ENCODE measurements at places on chromosomes 1 and 21. TPM values are rescaled to one million over a fixed set of nuclear protein-coding genes. Genes with fewer than 3 reads are reported as not detected.

DNA sequence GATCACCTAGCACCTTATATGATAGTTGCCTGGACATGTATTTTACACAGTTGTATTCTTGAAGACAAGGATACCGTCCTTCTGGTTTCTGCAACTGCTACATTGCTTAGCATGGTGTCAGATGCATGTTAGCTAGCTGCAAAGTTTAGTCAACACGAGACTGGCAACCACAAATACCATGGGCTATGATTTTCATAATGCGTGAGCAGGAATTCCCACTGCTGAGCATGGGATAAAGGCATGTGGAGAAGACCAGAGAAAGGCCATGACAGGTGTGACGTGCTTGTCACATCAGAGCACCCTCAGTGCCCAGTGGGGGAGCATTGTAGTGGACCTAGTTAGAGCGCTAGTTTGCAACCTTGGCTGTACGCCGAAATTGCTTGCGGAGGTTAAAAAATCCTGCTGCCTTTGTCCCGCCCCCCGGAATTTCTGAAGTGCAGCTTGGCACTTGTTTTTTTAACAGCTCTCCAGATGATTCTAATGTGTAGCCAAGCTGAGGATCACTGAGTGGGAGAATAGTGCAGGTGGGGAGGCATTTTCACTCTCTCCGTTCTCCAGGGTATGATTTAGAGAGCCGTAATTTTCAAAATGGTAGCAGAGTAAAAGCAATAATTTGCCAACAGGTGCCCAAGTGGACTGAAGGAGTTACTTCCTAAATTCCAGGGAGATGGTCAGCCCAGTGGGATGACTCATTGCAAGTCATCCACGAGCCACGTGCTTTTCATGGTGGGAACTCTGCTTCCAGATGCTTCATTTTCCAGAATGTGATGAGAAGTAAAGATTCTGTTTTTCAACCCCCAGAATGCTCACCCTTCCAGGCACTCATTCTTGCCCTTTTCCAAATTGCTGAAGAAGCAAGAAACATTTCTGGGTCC is 81.0 kb downstream of the CNIH3 start:
- H3K27ac ChIP-seq = no peak overlapping the region
- no peaks in the 10 kb centered on the region for H3K36me3 ChIP-seq
- no peak for DNase-seq
- H3K4me1 ChIP-seq = no peaks in the 10 kb centered on the region

DNA sequence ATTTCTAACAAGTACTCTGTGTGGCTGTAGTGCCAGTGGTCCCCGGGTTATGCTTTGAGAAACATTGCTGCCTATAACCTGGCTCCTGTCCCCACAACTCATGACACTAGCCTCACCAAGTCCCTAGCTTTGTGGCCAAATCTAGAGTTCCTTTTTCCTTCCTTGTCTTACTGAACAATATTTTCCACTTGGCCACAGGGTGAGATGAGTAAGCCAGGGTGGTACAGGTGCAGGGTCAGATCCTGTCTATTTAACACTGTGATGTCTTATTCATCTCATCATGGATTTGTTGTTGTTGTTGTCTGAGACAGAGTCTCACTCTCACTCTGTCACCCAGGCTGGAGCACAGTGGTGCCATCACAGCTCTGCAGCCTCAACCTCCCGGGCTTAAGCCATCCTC is 18.6 kb downstream of the ARMH1 start:
- no peak overlapping the region for H3K27ac ChIP-seq
- no peaks in the 10 kb centered on the region for H3K27me3 ChIP-seq
- no peaks in the 10 kb centered on the region for H3K4me1 ChIP-seq
- H3K4me3 ChIP-seq = no peak overlapping the region
- no peak for DNase-seq
- H3K36me3 ChIP-seq = no peaks in the 10 kb centered on the region

- no peak overlapping the region for H3K4me3 ChIP-seq
- H3K27me3 ChIP-seq = no peaks in the 10 kb centered on the region
- H3K4me1 ChIP-seq = no peaks in the 10 kb centered on the region
- no peak overlapping the region for H3K27ac ChIP-seq
These were observed 34.7 kb downstream of the LRRC8D start for GRCh38 chr1:89855413-89856123.

- no peaks in the 10 kb centered on the region for H3K4me1 ChIP-seq
- H3K36me3 ChIP-seq = no peaks in the 10 kb centered on the region
These were observed 505.8 kb downstream of the PLPP3 start for GRCh38 chr1:56073614-56074006.

- H3K4me3 ChIP-seq = no peak overlapping the region
- no peak overlapping the region for H3K27ac ChIP-seq
- no peaks in the 10 kb centered on the region for H3K4me1 ChIP-seq
- no peaks in the 10 kb centered on the region for H3K27me3 ChIP-seq
These were observed 55.1 kb downstream of the PRDX6 start for GRCh38 chr1:173532237-173532636.

DNA sequence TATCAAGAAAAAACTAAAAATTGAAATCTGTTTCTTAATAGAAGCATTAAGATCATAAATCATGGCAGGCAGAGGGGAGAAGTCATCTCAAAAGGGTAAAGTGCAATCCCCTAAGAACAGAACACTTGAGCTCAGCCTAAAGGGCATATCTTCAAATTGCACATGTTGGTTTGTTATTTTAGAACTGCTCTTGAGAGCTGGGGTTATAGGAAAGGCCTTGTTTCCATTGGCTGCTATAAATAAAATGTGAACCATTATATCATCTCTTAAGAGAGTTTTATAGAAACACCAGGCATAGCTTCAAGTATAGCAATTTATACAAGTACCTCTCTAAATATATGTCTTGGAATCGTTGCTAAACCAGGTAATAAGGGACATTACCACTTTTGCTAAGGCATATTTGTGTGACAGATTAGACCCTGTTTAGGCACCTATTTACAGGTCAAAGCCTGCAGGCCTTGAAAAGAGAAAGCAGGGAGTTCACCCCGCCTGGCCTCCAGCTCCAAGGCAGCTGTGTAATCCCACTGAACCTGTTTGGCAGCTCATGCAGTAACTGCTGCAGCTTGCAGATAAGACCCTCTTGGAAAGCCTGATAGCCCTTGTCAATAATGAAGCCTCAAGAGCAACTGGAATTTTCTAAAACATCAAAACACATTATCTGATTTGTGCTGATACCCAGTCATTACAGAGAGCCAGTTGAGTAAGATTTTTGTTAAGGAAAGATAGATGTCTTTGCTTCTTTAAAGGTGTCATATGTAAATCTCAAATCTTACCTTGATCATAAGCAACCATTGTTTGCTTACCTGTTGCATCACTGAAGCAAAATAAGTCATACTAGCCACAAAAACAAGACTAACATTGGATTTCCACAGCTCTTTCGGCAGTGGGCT is 24.2 kb upstream of the SYDE2 start:
- no peaks in the 10 kb centered on the region for H3K27me3 ChIP-seq
- H3K27ac ChIP-seq = peak overlapping the region; percentile 42
- H3K4me1 ChIP-seq = peaks cover 16% of the 10 kb centered on the region
- no peaks in the 10 kb centered on the region for H3K36me3 ChIP-seq
- peak; percentile 83 for DNase-seq
- H3K4me3 ChIP-seq = no peak overlapping the region

- H3K4me1 ChIP-seq = no peaks in the 10 kb centered on the region
- H3K36me3 ChIP-seq = peaks cover 96% of the 10 kb centered on the region
- no peaks in the 10 kb centered on the region for H3K27me3 ChIP-seq
- no peak overlapping the region for H3K4me3 ChIP-seq
- H3K27ac ChIP-seq = no peak overlapping the region
- no peak for DNase-seq
These were observed 18.8 kb upstream of the SRM start for GRCh38 chr1:11078631-11079030.

GRCh38 chr21:44011579-44012473 is at the start of gene TRAPPC10:
TRAPPC10 (plus strand) TSS chr21:44012309; CDS start chr21:44012494, 185 bp downstream.
- peak within 1 kb of the TSS; percentile 96 for H3K27ac ChIP-seq
- H3K4me3 ChIP-seq = peak within 1 kb of the TSS; percentile 97
- no peaks in the 10 kb centered on the region for H3K27me3 ChIP-seq
- H3K4me1 ChIP-seq = peaks cover 21% of the 10 kb centered on the region
- DNase-seq = peak; percentile 97

The MSH4 gene
- not detected for total RNA-seq

DNA sequence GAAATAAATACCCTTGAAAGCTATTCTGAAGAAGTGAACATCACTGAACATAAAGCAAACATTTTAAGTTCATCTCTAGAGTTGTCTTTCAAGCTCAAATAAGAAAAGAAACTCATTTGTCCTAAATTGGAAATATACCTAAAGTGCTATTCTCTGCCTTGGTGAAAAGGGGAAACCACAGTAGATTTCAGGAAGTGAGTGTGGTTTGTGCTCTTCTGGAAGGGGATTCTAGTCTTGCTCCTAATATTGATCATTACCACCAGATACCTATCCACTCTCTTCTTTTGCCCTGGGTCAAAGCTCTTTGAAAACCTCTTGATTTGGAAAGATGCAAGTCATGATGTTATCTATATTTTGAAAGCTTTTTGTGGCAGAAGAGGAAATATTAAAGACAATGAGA is 798.1 kb downstream of the ADGRL2 start:
- no peak overlapping the region for H3K27ac ChIP-seq
- H3K36me3 ChIP-seq = no peaks in the 10 kb centered on the region
- H3K4me1 ChIP-seq = no peaks in the 10 kb centered on the region
- no peaks in the 10 kb centered on the region for H3K27me3 ChIP-seq
- DNase-seq = no peak

DNA sequence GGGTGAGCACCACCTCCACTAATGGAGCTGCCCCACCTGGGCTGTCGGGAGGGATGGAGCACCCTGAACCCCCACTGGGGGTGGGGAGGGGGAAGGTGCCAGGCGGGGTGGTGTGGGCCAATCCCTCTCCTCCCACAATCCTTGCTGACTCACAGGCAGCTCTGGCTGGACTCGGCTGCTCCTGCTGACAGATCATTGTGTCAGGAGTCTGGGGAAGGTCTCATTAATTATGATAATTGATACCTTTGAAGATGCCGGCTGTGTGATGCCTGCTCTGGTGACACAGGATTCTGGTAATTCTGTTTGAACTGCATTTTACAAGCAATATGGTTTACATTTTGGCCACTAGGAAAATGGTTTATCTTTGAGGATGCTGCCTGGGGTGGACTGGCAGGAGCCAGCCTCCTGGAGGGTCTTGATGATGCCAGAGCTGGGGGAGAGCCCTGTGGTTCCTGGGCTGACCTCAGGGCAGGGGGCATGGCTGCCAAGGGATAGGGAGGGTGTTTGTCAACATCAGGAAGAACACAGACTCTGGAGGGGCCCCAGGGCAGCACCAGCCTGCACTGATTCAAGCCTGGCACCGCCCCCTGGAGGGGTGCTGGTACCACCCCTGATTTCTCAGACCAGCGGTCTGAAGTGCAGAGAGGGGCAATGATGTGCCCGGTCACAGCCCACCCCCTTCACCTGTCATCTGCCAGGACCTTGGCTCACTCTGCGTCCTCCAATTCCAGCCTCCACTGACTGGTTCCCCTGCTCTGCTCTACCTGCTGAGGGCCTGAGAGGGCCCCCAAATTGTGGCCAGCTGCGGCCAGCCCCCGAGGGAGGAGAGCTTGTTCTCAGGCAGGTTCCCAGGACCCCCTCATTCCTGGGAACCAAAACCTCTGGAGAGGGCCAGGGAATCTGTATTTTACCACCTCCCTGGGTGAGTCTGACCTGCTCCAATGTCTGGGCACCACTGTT is 338.8 kb downstream of the MATN1 start:
- no peaks in the 10 kb centered on the region for H3K36me3 ChIP-seq
- DNase-seq = no peak
- H3K4me1 ChIP-seq = peaks cover 3% of the 10 kb centered on the region

DNA sequence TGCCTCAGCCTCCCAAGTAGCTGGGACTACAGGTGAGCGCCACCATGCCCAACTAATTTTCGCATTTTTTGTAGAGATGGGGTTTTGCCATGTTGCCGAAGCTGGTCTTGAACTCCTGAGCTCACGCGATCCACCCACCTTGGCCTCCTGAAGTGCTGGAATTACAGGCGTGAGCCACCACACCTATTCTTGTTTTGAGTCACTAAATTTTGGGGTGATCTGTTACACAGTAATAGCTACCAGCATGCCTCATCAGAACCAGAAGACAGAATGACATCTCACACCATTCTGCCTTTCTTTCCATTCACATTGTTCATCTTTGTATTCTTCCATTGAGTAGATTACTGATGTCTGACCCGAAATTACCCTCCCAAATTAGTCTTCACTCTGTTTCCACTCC is 9.1 kb downstream of the RHBDL2 start:
- DNase-seq = no peak
- no peak overlapping the region for H3K4me3 ChIP-seq
- no peak overlapping the region for H3K27ac ChIP-seq
- H3K27me3 ChIP-seq = no peaks in the 10 kb centered on the region
- H3K4me1 ChIP-seq = no peaks in the 10 kb centered on the region
- H3K36me3 ChIP-seq = no peaks in the 10 kb centered on the region

- no peak overlapping the region for H3K27ac ChIP-seq
- H3K27me3 ChIP-seq = no peaks in the 10 kb centered on the region
- peak; percentile 69 for DNase-seq
- H3K36me3 ChIP-seq = no peaks in the 10 kb centered on the region
- no peak overlapping the region for H3K4me3 ChIP-seq
These were observed 23.8 kb upstream of the LRRC8C start for GRCh38 chr1:89608984-89609725.

DNA sequence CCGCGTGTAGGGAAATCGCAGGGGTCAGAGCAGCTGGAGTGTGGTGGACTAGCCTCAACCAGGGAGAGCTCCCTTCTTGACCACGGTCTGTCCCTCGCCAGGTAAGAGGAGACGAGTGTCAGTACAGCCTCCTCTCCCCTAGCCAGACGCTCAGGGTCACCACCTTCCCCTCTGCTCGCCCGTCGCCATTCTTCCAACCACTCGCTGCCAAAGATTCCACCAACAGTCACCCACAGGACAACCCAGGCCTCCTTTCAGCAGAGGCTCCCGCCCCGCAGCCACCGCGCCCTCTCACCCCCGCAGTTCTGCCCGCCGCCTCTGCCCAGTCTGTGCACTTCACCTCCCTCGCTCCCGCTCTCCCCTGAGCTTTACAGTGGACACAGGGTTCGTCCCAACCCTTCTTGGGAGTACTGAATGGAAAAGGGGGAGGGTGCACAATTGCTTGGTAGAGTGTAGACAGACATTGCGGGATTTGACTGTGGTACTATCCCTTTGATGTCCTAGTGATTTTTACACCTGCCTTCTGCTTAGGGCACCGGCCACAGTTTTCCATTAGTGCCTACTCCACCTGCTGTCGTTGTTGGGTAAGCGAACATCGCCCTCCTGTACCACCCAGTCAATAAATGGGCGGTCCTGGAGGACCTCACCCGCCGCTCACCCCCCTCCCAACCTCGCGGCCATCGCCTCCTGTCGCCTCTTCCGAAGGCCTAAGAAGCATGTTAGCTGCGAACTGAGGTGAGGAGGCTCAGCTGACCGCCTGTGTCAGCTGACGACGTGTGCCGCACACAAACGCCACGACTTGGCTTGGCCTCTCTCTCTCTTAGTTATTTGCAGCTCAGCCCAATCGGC is 9.2 kb upstream of the NBPF11 start:
- H3K27me3 ChIP-seq = peaks cover 8% of the 10 kb centered on the region
- no peak overlapping the region for H3K27ac ChIP-seq
- DNase-seq = no peak
- no peaks in the 10 kb centered on the region for H3K4me1 ChIP-seq
- H3K36me3 ChIP-seq = no peaks in the 10 kb centered on the region

The RFX5 gene
- total RNA-seq = 55.5 TPM
